ENCODE measurements at places on chromosomes 6 and 20. TPM values are rescaled to one million over a fixed set of nuclear protein-coding genes. Genes with fewer than 3 reads are reported as not detected.

The SPATS1 gene
- not detected for total RNA-seq

The SYNDIG1 gene
- total RNA-seq, result not detected

The CLDN20 gene
- total RNA-seq, result not detected

The DLL1 gene
- total RNA-seq, result not detected

The SUMO4 gene
- 2.7 TPM for total RNA-seq

The LY6G6F gene
- not detected for total RNA-seq

The TMEM170B gene
- total RNA-seq, result 0.22 TPM

The OR12D2 gene
- not detected for total RNA-seq

The STX11 gene
- total RNA-seq, result 0.79 TPM

The WFDC10B gene
- not detected for total RNA-seq

The TRAPPC3L gene
- total RNA-seq, result not detected

The TTK gene
- 6.7 TPM for total RNA-seq

The MBOAT1 gene
- total RNA-seq, result 11.7 TPM

Data from placental epithelial cell (primary cell).